Ascending aorta (tissue), 2 donors: ENCODE measurements at places on chromosomes 2 and 18. TPM values are rescaled to one million over a fixed set of nuclear protein-coding genes. Genes with fewer than 3 reads are reported as not detected.

DNA sequence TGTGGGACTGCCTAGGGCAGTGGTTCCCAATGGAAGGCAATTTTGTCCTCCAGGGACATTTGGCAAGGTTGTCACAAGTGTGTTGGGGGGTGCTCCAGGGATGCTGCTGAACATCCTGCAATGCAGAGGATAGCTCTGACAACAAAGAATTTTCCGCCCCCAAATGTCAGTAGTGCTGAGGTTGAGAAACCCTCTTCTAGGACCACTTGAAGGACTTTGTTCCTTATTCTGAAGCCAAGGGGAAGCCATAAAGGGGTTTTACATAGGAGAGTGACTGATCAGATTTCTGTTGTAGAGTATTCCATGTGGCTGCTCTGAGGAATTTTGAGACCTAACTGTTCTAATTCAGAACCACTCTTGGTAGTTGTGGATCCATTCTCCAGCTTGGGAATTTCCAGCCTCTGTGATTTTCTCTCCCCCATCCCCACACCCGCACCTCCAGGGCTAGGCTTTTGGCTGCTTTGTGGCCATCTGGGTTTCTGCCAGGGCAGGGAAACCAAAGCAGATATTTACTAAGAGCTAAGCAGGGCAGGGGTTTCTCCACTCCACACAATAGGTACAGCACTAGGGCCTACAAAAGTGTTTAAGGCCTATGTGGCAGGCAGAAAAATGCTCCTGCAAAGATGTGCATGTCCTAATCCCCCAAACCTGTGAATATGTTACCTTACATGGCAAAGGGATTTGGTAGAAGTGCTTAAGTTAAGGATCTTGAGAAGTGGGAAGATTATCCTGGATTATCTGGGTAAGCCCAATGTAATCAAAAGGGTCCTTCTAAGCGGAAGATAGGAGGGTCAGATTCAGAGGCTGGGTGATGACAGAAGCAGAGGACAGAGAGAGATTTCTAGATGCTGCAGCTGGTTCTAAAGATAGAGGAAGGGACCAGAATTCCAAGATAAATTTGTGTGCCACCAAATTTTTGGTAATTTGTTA lies 135.4 kb downstream of the TMEM17 start:
- DNase-seq, result no peak
- no peak overlapping the region for H3K27ac ChIP-seq
- H3K27me3 ChIP-seq, result no peaks in the 10 kb centered on the region
- no peaks in the 10 kb centered on the region for H3K4me1 ChIP-seq

The IL36RN gene
- total RNA-seq, result not detected

DNA sequence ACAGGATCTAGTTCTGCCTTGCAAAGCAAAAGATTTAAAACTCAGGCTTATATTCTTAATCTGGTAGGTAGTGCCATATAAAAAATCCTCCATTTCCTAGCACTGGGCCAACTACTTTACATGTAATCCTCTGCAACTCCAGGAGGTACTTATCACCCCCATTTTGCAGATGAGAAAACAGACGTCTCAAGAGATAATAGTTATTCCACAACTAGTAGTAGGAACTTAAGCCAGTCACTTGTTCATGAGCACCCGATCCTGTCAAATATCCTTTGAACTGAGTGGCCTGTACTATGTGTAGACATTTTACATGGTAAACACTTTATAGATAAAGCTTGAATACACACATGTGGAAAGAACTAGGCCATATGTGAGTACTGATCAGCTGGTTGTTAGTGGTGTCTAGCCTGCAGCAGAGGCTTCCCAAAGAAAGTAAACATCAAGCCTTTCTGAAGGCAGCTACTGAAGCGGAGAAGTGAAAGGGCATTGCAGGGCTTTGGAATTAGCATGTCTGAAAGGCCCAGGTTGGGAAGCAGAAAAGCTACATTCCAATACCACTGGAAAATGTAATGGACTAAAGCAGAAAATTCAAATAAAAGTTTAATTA lies 48.0 kb downstream of the NAB1 start:
- H3K4me3 ChIP-seq, result no peak overlapping the region
- peaks cover 2% of the 10 kb centered on the region for H3K36me3 ChIP-seq
- no peak overlapping the region for H3K27ac ChIP-seq

DNA sequence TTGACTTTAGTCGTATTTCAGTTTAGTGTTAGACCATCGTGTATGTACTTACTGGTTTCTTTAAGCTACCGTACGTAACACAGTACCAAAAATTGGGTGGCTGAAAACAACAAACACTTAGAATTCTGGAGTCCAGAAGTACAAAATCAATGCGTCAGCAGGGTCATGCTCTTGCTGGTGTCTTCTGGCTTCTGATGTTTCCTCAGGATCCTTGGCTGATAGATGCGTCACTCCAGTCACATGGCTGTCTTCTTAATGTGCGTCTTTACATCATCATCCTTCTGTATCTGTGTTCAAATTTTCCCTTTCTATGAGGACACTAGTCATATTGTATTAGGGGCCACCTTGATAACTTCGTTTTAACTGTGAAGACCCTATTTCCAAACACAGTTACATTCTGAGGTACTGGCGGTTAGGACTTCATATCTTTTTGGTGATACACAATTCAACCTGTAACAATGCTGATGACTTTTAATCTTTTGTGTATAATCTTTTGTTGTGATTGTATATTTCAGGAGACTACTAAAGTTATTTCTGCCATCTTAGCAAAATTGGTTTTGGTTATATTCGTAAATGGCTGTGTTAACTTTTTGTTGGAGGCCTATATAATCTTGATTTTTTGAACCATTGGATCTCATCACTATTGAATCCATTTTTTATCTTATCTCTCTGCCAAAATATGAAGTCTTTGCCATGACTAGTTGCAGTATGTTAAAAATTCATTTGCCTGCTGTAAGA lies 25.4 kb downstream of the ACTR3 start:
- peaks cover 38% of the 10 kb centered on the region for H3K36me3 ChIP-seq
- H3K27ac ChIP-seq, result no peak overlapping the region
- H3K4me3 ChIP-seq, result no peak overlapping the region
- no peaks in the 10 kb centered on the region for H3K27me3 ChIP-seq

The CAPN14 gene
- not detected for total RNA-seq

- H3K27ac ChIP-seq, result no peak overlapping the region
- no peaks in the 10 kb centered on the region for H3K4me1 ChIP-seq
- no peaks in the 10 kb centered on the region for H3K36me3 ChIP-seq
- H3K4me3 ChIP-seq, result no peak overlapping the region
- no peaks in the 10 kb centered on the region for H3K27me3 ChIP-seq
Measured at GRCh38 chr2:239723486-239724193, 301.5 kb downstream of the NDUFA10 start.

The TYMS gene
- 0.53 TPM for total RNA-seq

The WNT10A gene
- not detected for total RNA-seq

DNA sequence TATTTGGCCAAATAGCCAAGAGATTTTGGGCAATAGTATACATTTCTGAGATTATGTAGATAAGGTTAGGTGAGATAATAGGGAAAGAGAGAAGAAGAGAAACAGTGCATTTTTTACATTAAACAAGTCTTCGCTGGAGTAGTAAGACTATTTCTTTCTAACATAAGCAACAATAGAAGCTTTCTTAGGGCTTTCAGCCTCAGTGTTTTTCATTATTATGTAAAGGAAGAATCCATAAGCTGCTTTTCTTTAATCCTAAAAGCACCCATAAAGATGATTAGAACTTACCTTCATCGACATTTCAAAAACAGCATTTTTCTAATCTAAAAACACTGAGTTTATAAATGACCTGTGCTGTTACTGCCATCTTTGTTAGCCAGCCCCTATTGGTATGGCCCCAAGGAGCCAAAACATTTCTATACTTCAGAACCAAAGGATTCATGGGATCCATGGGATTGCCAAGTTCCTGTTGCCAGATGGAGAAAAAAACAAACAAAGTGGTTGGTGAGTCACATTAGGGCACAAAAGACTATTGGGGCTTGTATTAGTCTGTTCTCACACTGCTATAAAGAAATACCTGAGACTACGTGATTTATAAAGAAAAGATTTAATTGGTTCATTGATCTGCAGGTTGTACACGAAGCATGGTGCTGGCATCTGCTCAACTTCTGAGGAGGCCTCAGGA lies 88.2 kb downstream of the SCG2 start:
- H3K36me3 ChIP-seq, result no peaks in the 10 kb centered on the region
- no peak for DNase-seq
- H3K4me1 ChIP-seq, result no peaks in the 10 kb centered on the region
- H3K27ac ChIP-seq, result no peak overlapping the region
- no peaks in the 10 kb centered on the region for H3K27me3 ChIP-seq

The ATP8B1 gene
- 30.9 TPM for total RNA-seq

The ARHGEF4 gene
- 9.6 TPM for total RNA-seq

The HOXD13 gene
- not detected for total RNA-seq

DNA sequence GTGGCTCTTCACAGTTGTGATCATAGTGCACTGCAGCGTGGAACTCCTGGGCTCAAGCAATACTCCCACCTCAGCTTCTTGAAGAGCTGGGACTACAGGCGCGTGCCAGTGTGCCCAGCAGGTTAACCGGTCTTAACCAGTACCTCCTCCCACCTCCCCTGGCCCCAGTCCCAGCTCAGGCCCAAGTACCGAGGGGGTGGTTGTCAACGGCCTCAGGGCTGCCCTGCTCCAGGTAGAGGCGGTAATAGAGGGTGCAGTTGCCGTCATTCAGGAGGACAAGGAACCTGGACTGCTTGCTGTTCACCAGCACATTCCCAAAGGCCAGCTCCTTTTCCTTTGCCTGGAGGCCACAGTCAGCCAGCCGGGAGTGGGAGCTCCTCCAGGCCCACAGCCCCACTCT lies 19.7 kb downstream of the CFAP65 start:
- no peak for DNase-seq
- no peak overlapping the region for H3K27ac ChIP-seq
- H3K36me3 ChIP-seq, result no peaks in the 10 kb centered on the region
- H3K27me3 ChIP-seq, result no peaks in the 10 kb centered on the region

GRCh38 chr2:204686406-204686805 lies 141.1 kb downstream of the PARD3B start:
- no peaks in the 10 kb centered on the region for H3K4me1 ChIP-seq
- no peak for DNase-seq
- no peak overlapping the region for H3K4me3 ChIP-seq
- no peak overlapping the region for H3K27ac ChIP-seq

GRCh38 chr2:52074130-52074719 lies 1042.3 kb upstream of the NRXN1 start:
- H3K4me1 ChIP-seq, result no peaks in the 10 kb centered on the region
- H3K36me3 ChIP-seq, result no peaks in the 10 kb centered on the region
- no peaks in the 10 kb centered on the region for H3K27me3 ChIP-seq
- no peak overlapping the region for H3K4me3 ChIP-seq

DNA sequence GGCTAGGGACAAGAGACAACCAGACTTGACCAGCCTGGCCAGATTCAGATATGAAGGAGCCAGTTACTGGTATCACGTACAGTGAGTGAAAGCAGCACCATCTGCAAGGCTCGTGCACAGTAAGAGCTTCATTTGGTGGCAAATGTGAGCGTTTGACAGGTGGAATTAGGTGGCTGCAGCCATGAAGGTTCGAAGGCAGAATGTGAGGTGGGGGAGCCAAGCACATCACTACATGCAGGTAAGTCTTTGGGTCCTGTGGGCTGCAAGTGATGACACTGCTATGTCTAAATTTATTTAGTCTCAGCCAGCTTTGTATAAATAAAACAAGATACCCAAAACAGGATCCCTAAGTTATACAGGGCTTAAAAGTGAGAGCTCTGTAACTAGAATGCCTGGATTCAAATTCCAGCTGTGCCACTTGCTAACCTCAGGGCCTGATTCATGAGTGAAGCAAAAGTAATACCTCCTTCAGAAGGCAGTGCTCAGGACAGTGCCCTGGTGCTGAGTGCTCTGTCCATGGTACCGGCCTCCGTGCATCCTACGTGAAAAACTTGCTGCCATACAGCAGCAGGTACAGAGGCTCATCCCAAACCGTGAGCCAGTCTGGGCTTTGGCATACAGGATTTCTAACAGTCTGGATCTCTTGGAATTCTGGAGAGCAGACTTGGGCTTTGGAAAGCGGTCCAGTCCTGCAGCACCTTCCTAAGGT lies 18.6 kb downstream of the DDX18 start:
- DNase-seq, result no peak
- H3K4me1 ChIP-seq, result peaks cover 4% of the 10 kb centered on the region
- no peak overlapping the region for H3K27ac ChIP-seq
- H3K4me3 ChIP-seq, result no peak overlapping the region
- H3K36me3 ChIP-seq, result peaks cover 20% of the 10 kb centered on the region
- H3K27me3 ChIP-seq, result no peaks in the 10 kb centered on the region

GRCh38 chr2:98012561-98012991 lies 16.8 kb upstream of the TMEM131 start:
- no peaks in the 10 kb centered on the region for H3K36me3 ChIP-seq
- H3K4me1 ChIP-seq, result no peaks in the 10 kb centered on the region
- no peak for DNase-seq

The ZC3H8 gene
- 0.11 TPM for total RNA-seq
